NCI-H1105 treated with DMSO at 0.1 percent for 48 hours (cell line): ENCODE measurements at places on chromosomes 12 and 14.

DNA sequence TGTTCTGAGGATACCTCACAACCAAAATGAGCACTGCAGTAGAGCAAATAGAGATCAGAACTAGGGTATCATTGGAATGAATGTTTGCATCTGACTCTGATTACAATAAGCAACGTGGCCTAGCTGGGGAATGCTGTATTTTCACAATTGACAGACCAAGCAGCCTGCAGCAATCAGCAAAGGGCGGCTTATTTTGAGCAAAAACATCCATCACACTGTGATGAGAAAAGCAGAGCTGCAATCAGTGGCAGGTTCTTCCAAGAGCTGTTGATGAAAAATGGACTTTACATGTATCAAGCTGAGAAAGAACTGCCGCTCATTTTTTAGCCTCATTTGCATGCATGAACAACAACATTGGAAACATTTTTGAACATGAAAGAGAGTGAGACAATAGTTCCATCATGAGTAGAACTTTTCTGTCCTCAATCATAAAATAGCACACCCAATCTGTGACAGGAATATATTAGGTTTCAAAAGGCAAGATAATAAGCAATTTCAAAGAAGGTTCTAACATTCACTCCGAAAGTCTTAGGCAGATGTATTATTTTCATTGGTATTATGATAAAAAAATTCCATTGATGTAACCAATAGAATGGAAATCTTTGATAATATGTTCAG is 249.7 kb upstream of the FBXO33 start:
- no peak for DNase-seq

DNA sequence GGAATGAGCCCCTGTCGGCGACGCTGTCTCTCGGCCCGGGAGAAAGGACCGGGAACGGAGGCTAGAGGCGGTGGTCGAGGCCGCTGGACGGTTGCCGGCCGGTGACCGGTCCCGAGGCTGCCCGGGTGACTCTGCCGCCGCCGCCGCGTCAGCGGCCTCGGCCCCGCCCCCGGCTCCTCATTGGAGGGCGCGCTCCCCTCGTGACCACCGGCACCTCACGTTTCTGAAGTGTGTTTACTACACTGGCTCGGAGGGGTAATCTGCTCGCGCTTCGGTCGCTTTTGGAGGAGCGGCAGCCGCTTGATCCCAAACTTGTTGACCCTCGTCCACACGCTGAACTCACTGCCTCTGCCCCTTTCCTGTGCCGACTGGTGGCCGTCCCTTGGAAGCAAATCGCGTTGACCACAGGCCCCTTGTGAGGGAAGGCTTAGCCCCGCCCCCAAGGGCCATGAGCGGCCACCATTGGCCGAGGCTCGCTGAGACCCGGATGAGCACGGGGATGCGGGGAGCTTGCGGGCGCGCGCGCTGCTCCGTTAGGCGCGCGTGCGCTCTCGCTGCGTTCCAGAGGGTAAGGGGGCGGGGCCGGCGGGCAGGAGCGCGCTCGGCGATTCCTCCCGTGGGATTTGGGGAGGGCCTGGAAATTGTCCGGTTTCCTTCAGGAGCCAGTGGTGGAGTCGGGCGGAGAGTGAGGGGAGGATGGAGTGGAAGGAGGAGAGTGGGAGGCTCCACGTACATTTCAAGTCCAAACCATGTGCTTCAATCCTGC is at the start of gene CRY1:
Gene CRY1 (minus strand): TSS at position 133 of the 766 bp plus-strand sequence. CDS start 588 bp downstream, outside the sequence.
- peak; percentile 92 for DNase-seq

GRCh38 chr14:106872611-106873446 is 1346.4 kb downstream of the TMEM121 start:
- peak; percentile 79 for DNase-seq

GRCh38 chr14:20477211-20477876 is 8.1 kb downstream of the PNP start:
- DNase-seq = peak; percentile 46

- DNase-seq = no peak
Observed at GRCh38 chr14:87059060-87059839, 933.7 kb downstream of the GALC start.

GRCh38 chr12:21939435-21939834 is 1.8 kb downstream of the ABCC9 start:
- DNase-seq = no peak

- DNase-seq = no peak
Observed at GRCh38 chr12:69524755-69525469, 54.7 kb downstream of the FRS2 start.

GRCh38 chr12:116687888-116688287 is 50.0 kb downstream of the SPRING1 start:
- DNase-seq = no peak

GRCh38 chr12:38163442-38163801 is 153.2 kb upstream of the ALG10B start:
- peak; percentile 21 for DNase-seq

DNA sequence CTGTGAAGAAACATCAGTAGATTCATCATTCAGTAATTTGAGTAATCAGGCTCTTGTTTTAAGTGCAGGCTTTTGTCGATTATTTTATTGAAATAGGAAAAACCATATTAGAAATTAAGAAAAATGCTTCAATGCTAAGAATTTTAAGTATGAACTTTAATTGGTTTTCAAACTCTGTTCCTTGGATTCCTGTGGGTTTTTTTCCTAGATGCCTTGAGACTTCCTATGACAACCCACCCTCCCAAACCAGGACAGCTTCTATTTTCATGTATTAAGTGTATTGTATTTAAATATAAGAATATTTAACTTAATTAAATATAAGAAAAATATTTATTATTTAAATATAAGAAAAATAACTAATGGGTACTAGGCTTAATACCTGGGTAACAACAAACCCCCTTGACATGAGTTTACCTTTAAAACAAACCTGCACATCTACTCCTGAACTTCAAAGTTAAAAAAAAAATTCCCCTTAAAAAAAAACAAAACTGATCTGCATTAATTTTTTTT is 3.0 kb downstream of the ARHGAP5 start:
- no peak for DNase-seq

GRCh38 chr12:119235197-119235751 is 56.5 kb downstream of the HSPB8 start:
- no peak for DNase-seq

GRCh38 chr12:88572781-88573549 is 7.3 kb downstream of the KITLG start:
- no peak for DNase-seq

GRCh38 chr12:80377140-80377794 is 66.8 kb upstream of the PTPRQ start:
- no peak for DNase-seq

- DNase-seq = no peak
Observed at GRCh38 chr12:1695886-1696670, 5.2 kb downstream of the ADIPOR2 start.

DNA sequence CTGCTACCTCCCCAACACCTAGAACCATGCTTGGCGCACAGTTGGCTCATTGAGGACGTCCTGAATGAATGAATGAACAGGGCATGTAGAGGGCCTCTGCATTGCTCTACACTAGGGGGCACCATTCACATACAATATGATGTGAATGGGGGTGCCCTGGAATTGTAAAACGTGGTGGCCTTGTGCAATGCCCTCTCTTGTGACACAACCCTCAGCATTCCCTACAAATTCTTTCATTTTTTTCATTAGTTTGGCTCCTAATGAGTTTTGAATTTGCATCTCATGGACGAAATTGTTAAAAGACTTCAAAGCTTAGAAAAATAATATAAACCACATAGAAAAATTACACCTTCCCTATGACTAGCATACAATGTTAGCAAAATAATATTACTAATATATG is 2.3 kb upstream of the DIO2 start:
- DNase-seq = no peak

GRCh38 chr14:50040401-50040775 is 76.0 kb downstream of the VCPKMT start:
- DNase-seq = no peak

DNA sequence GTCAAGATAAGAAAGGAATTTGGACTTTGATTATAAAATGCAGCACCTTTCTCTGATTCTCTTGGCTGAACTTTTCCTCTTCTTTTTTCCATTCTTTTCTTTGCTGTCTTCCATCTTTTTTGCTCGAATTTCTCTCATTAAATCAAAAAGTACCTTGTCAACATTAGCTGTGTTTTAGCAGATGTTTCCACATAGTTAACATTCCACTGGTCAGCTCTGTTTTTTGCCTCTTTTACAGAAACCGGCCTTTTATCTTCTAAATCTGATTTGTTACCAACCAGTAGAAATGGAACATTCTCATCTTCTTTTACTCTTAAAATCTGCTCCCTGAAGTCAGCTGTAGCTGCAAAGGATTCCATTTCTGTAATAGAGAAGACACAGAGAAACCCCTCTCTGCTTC is 71.1 kb upstream of the SYT1 start:
- DNase-seq = no peak

DNA sequence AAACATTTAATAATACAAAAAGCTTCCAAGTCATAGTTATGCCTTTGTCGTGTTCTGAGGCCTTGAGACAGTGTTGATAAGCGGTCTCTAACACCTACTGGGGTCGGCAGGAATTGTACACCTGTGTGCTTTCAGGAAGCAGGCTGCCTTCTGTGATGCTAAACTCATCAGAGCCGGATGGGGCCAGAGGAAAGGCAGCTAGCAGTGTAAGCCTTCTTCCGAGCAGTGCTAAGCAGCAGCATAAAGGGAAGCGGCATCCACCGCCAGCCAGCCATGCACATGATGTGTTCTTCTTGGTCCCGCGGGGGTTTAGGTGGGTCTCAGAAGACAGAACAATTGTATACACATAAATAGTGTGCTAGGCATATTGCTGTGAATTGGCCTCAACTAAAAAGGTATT is 159.3 kb downstream of the SLC15A4 start:
- DNase-seq = no peak

- no peak for DNase-seq
Observed at GRCh38 chr12:112950701-112951100, 12.4 kb downstream of the OAS3 start.

DNA sequence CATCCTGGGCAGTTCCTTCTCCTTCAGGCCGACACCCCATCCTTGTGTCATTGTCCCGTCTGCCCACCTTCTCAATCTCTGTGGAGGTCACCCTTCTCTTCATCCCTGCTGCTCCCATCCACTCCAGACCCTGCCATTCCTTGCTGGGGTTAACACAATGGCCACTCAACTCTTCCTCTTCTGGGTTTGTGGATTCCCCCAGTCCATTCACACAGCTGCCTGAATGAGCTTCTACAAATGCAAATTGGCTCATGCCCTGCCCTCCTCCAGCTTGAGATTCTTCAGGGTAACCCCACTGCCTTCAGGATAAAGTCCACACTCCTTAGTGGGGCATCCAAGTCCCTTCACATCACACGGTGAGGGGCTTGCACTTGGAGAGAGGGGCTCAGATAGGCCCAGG is 17.2 kb upstream of the PRMT8 start:
- no peak for DNase-seq

DNA sequence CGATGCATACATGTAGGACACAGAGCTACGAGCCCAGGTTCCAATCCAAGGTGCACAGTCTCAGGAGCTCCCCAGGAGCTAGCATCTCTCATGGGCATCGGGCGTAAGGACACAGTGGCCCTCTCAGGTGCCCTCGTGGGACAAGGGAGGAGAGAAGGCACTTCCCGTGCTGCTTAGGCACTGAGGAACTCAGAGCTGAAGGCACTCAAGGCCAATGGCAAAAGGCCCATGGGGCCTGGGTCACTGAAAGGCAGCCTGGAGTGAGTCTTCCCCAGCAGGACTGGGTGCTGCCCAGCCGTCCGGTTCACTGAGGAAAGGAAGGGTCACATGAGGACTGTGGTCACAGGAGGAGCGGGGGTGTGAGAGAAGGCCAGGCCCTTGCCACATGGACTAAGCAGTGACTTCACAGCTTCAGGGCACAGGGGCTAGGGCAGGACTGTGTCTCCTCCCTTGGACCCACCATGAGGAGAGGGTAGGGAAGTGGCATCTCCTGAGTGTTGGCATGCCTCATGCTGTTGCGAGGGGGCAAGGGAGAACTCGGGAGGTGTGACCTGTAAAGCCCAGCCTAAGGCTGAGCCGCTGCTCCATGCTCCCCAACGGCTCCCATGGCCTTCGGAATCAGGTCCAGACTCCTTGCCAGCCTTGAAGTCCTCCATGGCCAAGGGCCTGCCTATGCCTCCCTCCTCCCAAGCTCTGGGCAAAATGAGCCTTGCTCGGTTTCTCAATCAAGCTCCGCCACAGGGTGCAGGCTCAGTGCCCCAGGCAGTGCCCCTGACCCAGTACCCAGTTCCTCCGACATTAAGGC is 51.8 kb downstream of the CHGA start:
- no peak for DNase-seq

GRCh38 chr12:74337951-74338350 is 199.7 kb upstream of the ATXN7L3B start:
- DNase-seq = no peak

DNA sequence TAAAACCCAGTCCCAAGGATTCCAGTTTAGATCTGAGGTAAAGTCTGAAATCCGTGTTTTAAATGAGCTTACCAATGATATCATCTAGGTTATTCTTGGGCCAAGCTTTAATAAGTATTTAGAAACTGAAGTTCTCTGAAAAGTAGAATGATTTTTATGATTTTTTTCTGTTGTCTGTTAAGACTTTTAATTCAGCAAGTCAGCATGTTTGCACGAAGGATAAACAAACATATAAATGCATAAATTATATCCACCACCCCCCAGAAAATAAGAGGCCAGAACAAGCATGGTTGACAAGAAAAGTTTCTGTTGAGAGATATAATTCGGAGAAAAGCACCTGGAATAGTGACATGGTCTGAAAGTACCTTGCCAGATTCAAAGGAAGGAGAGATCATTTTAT is 655.7 kb downstream of the NOVA1 start:
- DNase-seq = no peak

DNA sequence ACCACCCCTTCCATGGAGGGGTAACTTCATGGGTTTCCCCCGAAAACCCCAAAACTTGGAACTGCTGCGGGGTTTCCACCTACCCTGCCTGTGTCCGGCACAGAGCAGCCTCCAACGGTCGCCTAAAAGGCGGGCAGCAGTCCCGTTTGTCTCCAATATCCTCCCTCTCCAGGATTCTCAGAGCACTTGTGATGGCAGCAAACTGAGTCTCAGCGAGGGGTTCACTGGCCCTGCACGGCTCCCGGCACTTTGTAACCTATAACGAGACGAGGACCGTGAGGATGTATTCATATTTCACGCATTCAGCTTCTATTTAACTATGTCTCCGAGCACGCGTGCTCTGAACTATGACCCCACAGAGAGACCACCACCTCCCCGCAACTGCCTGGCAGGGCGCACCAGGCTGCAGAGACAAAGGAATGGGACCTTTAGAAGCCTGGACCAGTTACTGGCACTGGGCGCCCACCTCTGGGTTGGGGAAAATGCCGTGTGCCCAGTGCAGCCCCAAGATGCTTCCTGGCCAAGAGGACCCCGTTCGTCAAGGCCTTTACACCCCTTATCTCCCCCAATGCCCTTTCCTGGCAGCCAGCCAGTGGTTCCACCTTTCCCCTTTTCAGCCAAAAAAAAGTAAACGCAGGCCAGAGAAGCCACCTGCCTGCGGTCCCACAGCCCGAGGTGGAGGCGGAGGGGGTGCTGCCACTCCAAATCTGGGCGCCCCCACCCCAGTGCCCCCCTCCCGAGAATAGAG is 173.1 kb upstream of the RTL1 start:
- no peak for DNase-seq
